Fibroblast of skin of left biceps (primary cell): ENCODE measurements at places on chromosomes 16 and 17.
A peak's percentile ranks its signal among the peaks of the same experiment; 100 is the strongest.

DNA sequence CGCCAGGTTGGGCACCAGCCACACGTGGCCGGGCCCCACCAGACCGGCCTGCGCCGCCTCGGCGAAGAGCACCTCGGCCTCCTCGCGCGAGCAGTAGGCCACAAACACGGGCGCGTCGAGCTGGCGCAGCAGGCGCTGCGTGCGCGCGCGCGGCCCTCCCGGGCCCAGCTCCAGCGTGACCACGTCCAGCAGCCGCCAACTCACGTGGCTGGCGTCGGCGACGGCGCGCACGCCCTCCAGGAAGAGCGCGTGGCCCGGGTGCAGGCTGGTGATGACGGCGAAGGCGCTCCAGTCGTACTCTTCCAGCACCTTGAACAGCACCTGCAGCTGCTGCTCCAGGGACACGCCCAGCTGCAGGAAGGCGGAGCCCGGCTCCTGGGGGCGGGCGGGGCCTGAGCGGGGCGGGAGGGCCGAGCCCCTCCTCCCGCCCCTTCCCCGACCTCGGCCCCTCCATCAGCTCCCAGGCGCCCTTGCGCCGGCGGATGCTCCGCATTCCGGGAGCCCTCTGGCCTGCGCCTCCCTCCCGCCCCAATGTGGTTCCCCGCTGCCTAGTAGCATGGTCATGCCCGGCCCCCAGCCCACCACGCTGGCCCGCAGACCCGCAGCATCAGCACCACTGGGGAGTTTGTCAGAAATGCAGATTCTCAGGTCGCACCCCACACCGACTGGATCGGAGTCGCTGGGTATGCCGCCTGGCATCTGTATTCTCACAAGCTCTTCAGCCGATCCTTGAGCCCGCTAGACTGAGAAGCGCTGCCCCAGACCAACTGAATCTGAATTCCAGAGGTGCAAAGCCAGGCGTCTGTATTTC lies 7.2 kb downstream of the GRIN2C start:
- DNase-seq, result no peak

DNA sequence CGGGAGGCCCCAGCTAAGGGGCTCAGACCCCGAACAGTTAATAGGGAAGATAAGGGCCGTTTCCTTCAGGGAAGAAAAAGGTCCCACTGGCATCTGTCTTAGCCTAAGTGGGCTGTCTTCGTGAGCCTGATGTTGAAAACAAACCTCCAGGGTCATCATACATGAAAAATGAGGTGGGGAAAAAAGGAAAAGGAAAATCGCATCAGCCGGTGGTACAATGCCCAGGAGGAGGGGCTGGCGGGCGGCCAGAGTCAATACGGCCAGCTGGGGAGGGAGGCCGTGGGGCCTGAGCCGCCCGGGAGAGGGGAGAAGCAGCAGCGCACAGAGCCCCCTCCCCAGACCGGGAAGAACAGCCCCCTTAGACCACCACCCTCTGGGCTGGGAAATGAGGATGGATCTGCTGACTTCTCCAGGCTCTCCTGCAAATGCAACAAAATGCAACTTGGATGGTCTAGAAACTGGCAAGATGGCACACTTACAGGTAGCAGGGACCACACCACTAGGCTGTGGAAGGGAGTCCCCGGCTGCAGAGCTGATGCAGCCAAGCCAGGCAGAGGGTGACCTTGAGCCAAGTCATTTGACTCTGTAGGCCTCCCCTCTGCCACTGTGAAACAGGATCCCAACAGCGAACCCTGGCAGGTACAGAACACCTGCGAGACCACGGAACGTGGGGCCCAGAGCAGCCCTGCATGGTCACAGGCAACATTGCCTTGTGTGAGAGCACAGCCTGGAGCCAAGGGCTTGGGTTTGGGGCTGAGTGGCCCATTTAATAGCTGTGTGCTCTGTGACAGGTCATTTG lies 448.5 kb downstream of the SOX9 start:
- no peak for DNase-seq

GRCh38 chr16:2244926-2245795 lies 6.2 kb downstream of the ECI1 start:
- DNase-seq, result no peak

DNA sequence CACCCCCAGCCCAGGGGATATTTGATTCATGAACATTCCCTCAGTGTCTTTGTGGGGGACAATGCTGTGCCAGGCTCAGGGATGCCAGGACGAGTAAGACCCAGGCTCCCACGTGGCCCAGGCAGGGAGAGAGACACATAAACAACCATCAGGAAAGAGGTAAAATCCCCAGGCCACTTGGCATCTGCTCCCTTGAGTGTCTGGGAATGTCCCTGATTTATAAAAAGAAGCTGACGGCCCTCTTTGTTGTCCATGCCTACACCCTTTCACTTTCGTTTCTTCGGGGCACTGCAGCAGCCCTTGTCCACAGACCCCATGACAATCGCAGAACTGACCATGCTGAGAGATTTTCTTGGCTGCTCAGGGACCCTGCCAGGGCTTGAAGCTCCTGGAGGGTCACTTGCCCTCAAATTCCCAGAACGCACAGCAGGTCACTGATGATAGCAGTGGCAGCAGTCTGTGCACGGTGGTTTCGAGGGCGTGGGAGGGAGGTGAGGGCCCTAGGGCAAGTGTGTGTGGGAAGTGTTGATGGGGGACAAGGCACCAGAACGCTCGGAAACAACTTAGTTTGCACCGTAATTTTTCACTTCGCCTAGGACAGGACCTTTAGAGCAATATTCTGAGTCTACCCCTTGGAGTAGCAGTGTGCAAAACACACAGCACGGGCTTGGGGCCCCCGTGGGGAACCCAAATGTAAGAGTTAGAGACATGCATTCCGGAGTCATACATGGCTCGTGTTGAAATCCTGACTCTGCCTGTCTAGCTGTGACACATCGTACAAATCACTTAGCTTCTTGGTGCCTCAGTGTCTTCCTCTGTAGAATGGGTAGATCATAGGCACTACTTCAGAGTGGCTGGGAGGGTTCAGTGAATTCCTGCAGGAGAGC lies 4.7 kb downstream of the NOD2 start:
- no peak for DNase-seq

- no peak for DNase-seq
Observed at GRCh38 chr16:85027958-85028684, 526 bp downstream of the KIAA0513 start.

DNA sequence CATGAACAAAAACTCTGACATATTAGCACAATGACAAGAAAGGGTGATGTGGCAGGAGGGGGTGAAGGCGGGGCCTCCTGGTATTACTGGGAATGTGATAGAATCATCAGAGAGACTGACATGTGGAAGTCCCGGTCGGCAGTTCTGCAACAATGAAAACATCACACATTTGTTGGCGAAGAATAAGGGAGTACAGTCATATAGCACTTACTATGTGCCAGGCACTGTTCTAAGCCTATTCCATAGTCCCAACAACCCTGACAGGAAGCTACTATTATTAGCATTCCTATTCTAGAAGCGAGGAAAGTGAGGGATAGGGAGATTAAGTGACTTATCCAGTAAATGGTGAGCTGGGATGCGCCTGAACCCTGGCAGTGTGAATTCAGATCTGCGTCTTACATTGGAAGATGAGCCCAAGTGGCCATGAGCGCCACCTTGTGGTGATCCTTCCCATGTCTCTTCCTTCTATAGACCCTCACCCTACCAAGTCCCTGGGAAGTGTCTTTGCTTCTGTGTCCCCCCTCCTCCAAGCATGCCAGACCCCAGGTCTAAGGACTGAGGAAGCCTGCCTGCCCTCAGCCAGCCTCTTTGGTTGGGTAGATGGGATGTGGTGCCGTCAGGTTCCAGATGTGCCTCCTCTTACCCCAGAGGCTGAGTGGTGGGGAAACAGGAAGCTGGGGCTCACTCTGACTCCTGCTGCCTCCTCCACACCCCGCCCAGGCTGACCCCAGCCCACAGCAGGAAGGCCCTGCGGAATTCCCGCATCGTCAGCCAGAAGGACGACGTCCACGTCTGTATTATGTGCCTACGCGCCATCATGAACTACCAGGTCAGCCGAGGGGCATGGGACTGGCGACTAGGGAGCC lies 14.0 kb downstream of the FMNL1 start:
- peak; percentile 36 for DNase-seq

DNA sequence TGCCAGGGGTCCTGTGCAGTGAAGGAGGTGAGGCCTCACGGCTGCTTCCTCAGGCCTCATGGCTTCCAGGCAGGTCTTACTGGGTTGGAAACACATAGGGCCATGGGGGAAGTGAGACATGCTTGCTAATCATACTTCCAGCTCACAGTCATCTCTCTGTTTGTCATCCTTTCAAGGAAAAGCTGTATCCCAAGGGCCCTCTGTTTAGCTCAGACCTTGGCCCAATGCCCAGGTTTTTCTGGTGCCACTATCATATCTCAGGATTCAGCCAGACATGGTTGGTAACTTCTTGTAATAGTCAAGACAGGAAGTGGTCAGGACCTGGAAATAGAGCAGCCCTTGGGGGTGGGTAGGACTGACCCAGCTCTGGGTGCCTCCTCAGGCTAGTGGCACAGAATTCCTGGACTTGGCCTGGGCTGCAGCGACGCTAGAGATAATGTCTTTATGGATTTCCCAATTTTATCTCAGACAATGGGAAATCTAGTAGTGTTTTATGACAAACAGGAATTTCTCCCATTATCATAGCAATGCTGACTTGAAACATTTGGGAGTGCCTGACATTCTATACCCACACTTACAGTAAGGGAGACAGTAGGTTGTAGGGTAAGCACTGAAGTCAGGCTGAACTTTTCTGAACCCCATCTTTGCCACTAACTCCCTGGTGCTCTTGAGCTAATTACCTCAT lies 13.5 kb upstream of the ITGB3 start:
- DNase-seq, result peak; percentile 67

DNA sequence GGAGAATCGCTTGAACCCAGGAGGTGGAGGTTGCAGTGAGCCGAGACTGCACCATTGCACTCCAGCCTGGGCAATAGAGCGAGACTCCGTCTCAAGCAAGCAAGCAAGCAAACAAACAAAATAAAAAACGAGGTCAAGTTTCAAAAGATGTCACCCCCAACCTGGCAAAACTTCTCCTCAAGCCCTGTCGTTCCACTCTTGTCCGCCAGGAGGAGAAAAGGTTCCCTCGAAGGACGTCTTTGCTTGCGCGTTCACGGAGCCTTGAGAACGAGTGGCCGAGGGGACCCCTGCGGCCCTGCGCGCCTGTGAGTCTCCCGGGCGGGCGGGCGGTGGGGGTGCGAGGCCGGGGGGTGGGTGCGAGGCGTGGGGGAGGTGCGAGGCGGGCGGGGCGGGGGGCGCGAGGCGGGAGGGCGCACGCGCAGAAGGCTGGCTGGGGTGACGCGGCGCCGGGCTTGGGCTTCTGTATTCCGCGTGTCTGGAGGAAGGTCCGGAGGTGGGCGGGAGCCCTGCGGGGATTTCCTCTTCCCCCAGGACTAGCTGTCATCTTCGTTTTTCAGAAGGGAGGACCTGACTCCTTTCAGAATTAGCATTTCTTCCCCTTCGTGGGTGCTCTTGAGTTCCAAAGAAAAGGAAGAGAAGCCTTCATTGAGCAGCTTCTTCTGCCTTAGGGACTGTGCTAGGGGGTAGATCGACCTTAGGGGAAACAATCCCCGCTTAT lies 3.7 kb downstream of the SLC52A1 start:
- peak; percentile 53 for DNase-seq

DNA sequence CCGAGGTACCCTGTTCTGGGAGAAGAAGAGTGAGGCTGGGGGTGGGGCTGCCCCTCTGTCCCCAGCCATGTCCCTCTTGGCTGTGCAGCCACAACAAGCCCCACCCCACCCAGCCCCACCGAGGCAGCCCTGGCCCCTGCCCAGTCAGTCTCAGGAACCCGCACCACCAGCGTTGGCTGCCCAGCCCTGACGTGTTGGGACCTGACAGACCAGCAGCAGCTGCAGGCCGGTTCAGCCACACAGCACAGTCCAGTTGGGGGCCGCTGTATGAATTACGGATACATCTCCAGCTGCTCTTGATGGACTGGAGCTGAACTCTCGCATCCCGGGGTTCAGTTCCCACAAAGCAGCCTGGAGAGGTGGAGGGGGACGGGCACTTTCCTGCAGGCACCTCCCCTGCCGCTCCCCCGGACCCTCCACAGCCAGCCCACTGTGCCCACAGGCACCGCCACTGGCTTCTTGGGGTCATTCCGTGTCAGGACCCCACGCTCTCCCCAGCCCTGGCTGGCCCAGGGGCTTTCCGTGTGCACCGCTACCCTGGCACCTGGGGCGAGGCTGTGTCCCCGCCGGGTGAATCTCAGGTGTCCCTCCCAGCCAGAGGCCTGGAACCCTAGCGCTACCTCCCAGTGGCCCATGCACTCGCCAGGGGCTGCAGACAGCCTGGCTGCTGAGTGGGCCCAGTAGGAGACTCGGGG lies 7.1 kb downstream of the CDH15 start:
- no peak for DNase-seq

DNA sequence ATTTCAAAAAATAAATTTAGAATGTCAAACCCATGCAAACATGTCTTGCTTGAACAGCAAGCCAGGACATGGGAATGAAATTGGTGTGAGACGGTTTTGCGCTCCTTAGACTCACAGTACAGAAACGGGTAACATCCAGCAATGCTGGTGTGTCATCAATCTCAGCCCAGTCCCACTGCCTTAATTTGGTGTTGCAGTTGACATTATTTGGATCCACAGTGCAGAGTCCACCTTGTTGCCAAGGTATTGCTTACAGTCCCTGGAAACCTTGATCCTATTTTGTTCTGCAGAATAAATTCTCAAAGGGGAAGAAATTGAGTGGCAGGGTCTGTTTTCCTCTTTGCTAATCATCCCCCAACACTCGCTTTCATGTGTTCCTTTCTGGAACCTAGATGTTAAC lies 311.6 kb upstream of the MON1B start:
- no peak for DNase-seq

DNA sequence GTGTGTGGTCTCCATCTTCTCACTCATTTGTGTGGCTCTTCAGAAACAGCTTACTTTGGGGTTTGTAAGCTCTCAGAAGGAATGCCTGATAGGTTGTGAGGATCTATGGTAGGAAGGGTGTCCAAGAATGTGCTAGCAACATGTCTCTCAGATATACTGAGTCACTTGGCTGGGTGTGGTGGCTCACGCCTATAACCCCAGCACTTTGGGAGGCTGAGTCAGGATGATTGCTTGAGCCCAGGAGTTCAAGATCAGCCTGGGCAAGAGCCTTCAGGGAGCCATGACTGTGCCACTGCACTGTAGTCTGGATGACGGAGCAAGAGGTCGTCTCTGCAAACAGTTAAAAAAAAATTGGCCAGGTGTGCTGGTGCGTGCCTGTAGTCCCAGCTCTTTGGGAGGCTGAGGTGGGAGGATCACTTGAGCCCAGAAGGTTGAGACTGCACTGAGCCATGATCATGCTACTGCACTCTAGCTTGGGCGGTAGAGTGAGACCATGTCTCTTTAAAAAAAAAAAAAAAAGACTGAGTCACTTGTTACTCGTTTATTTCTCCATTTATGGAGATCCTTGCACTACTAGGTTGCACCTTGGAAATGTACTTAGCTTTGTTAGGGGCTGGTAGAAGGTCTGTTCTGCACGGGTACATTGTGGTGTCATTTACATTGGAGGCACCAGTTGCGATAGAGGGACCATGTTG lies 232.0 kb downstream of the SNX29 start:
- no peak for DNase-seq

- DNase-seq, result no peak
Observed at GRCh38 chr17:40813804-40814203, 8.6 kb downstream of the KRT10 start.

GRCh38 chr16:1288813-1289476 lies 20.5 kb upstream of the UBE2I start:
- no peak for DNase-seq
